Bronchus fibroblast of lung (primary cell): ENCODE measurements at places on chromosomes 4 and X. TPM values are rescaled to one million over a fixed set of nuclear protein-coding genes. Genes with fewer than 3 reads are reported as not detected.

The ADH1B gene
- total RNA-seq: 2.9 and 5.2 TPM in 2 replicates

The SCD5 gene
- total RNA-seq: 4.0 and 4.9 TPM in 2 replicates

The SLC4A4 gene
- 1.5 and 2.2 TPM in 2 replicates for total RNA-seq

The CLGN gene
- total RNA-seq: 5.1 and 5.9 TPM in 2 replicates

The THOC2 gene
- total RNA-seq: 17.4 and 26.1 TPM in 2 replicates

The NPNT gene
- not detected in 2 replicates for total RNA-seq

The TEX11 gene
- total RNA-seq: not detected in 2 replicates

The ANOS1 gene
- total RNA-seq: 0.17 and 0.45 TPM in 2 replicates

The VCX gene
- total RNA-seq: not detected in 2 replicates

The CDX4 gene
- not detected in 2 replicates for total RNA-seq

The NDST3 gene
- under 0.01 TPM in 1 of 2 replicates, not detected in the other for total RNA-seq

The BGN gene
- total RNA-seq: 14.0 TPM in 2 replicates

The P2RY4 gene
- total RNA-seq: 0.15 TPM in 1 of 2 replicates, not detected in the other

The MAGEA9B gene
- total RNA-seq: not detected in 2 replicates

The ABCE1 gene
- total RNA-seq: 109 and 125 TPM in 2 replicates

The TIMM17B gene
- total RNA-seq: 58.7 and 71.3 TPM in 2 replicates

The GPR34 gene
- not detected in 2 replicates for total RNA-seq

The MAPK10 gene
- 2.5 and 4.0 TPM in 2 replicates for total RNA-seq

The RNF150 gene
- 0.74 and 1.0 TPM in 2 replicates for total RNA-seq

The WDR45 gene
- 45.6 and 47.2 TPM in 2 replicates for total RNA-seq

The KCNE5 gene
- total RNA-seq: 0.15 TPM in 1 of 2 replicates, not detected in the other

The ODAM gene
- not detected in 2 replicates for total RNA-seq

The AMMECR1 gene
- 8.8 and 10.8 TPM in 2 replicates for total RNA-seq

The TEX13C gene
- not detected in 2 replicates for total RNA-seq

The FATE1 gene
- not detected in 2 replicates for total RNA-seq

The NRK gene
- total RNA-seq: 13.7 and 15.8 TPM in 2 replicates

The TXK gene
- total RNA-seq: not detected in 2 replicates

The PAGE2B gene
- total RNA-seq: not detected in 2 replicates

The RAI2 gene
- total RNA-seq: 0.84 and 1.0 TPM in 2 replicates

The LRRC66 gene
- total RNA-seq: 0.15 and 0.17 TPM in 2 replicates
